ENCODE measurements at places on chromosomes 11 and 22.

GRCh38 chr11:1283091-1283511 is 26.3 kb downstream of the TOLLIP start:
- no peak for DNase-seq

DNA sequence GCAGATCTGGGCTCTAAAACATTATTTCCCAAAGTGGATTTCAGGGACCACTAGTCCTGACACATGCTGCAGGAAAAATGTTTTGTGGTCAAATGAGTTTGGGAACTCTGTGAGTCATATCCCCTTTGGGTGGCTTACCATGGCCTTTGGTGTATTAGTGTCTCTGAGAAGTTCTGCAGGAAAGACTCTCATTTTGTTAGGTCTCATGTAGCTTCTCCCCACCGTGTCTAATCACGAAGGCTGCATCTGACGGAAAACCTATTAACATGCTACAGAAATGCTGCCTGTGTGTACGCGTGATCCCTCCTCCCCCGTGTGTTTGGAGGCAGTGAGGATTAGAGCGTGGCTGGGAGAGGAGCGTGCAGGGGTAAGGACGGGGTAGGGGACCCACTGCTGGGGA is 191.7 kb downstream of the ST3GAL4 start:
- DNase-seq: no peak

DNA sequence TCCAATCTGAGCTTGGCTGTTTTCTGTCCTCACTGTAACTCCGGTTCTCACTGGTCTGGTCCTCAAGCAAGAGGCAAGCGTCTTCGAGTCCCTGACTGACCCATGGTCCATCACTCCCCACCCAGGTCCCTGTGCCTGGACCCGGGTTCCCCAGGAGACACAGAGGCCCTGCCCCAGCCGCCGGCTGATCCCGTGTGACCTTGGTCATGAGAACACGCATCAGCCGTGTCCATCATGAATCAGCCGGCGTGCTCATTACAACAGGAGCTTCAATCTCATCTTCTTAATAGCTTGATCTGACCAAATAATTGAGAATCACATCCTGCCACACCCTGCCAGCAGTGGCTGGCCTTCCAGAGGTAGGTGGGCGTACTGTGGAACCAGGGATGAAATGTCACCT is 545.1 kb downstream of the BRD1 start:
- no peak for DNase-seq

- no peak for DNase-seq
Observed at GRCh38 chr11:112565551-112565950, 304.9 kb upstream of the PLET1 start.

DNA sequence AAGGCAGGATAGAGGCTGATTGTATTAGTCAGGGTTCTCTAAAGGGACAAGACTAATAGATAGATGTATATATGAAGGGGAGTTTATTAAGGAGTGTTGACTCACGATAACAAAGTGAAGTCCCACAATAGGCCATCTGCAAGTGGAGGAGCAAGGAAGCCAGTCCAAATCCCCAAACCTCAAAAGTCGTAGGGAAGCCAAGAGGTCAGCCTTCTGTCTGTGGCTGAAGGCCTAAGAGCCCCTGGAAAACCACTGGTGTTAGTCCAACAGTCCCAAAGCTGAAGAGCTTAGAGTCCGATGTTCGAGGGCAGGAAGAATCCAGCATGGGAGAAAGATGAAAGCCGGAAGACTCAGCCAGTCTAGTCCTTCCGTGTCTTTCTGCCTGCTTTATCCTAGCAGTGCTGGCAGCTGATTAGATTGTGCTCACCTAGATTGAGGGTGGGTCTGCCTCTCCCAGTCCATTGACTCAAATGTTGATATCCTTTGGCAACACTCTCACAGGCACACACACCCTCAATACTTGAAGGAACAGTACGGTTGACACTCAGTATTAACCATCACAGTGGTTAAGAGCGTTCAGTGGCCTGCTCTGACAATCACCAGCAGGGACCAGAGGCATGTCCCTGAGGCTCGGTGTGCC is 135.6 kb downstream of the CSNK2A3 start:
- no peak for DNase-seq

DNA sequence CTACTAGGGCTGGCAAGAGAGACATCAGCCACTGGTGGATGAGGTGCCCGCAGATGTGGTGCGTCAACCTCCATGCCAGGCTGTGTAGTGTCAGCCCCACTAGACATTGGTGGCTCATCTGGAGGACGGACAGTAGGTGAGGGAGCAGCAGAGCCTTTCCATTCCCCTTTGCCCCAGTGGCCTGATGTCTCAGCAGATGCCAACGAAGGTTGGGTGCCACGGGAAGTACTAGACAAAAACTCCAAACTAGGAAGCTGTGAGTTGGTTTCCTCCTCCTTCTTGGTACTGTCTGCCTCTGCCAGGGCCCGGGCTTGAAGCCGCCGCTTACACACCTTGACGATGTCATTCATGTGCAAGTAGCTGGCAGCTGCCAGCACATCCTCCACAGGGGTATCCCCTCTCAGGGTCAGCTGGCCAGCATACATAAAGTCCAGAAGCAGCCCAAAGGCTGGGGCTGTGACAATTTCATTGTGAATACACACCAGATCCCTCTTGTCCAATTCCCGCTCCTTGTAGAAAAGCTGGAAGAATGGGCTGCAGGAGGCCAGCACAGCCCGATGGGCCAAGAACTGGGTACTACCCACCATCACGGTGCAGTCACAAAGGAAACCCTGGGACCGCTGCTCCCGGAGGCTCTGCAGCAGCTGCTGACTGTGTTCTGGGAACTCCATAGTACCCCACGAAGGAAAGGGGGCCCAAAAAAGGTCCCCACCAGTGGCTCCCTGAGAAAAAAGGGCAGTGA is 795 bp downstream of the ZBTB3 start:
- DNase-seq: no peak

DNA sequence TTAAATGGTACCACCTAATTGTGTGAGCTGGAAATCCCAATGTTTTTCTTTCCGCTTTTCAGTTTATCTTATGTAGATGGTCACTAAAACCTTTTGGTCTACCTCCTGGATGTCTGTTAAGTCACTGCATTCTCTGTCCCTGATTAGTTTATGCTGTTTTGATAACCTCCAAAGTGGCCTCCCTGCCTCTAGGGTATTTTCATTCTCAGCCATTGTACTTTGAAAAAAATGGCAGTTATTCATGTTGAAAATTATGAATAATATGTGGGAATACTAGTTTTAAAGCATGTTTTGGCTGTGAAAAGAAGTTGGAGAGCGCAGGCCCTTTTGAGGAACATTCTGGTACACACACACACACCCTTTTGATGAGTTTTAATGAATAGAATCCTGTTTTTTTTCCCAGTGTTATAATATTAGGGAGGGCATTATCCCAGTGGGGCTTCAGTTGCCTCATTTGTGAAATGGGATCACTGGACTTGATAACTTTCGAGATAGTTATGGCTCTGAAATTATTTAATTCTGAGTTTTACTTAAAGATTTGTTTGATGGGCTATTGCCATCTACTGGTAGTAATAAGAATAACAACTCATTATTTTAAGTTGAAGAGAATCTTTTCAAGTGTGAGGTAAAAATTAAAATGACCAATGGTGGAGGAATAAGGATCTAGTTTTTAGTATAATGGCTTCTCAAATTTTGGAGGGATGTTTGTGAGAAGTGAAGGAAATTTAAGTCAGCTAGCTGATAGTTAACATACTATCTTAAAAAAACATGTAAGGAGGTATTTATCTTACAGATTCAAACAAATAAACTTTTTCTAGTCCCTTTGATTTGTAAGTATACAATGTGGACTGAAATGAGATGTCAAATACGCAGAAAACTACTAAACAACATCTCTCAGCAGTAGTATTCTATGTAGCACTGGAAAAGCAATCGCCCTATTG is 3.9 kb downstream of the FDX1 start:
- DNase-seq: no peak

DNA sequence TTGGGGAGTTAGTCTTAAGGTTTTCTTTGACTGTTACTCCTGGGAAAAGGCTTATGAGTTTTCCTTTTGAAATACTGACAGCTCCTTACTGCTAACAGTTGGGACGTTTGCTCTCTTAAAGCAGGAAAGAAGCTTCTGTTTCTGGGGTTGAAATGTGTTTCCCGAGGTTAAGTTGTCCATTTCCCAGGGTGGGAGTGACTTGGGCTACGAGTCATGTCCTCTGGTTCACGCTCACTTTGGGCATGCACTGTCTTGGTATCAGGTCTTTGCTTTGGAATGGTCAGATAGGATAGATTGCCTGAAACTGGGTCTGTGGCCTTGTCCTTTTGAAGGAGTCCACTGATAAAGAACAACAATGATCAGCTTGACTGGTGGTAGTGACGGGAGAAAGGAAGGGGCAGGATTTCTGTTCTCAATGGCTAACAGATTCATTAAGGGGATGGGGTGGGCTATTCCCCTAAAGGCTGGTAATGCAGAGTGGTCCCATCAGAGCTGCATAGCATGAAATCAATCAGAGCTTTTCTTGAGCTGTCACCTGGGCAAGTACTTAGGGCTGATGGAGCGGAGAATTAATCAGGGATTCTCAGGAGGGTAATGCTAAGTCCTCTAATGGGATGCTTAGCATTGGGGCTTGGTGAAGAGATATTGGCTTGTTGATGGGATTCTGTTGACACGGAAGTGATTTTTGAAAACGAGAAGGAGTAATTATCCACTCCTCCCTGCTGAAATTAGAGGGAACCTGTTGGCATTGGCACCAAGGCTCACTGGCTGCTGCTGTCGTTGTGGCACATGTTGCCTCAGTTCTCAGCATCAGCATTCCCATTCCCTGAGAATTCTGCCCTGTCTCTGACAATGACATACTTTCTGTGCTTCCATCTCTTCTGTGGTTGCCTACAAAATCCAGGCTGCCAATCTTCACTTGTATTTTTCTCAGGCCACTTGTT is 81.6 kb downstream of the TEAD1 start:
- DNase-seq: no peak

DNA sequence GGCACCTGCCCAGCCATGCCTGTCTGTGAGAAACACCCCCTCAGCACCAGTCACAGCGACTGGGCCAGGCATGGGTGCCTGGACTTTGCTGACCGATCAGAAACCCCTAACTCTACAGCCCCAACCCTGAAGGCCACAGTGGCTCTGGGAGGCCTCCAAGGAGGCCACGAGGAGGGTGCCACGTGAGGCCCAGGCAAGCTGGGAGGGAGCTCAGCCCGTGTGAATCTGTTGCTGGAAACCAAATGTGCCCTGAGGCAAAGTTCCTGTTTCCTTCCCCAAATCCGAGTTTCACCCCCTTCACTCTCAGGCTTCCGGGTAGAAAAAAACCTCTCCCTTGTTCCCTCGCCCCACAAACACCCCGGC is 1.3 kb downstream of the UNC93B1 start:
- no peak for DNase-seq

DNA sequence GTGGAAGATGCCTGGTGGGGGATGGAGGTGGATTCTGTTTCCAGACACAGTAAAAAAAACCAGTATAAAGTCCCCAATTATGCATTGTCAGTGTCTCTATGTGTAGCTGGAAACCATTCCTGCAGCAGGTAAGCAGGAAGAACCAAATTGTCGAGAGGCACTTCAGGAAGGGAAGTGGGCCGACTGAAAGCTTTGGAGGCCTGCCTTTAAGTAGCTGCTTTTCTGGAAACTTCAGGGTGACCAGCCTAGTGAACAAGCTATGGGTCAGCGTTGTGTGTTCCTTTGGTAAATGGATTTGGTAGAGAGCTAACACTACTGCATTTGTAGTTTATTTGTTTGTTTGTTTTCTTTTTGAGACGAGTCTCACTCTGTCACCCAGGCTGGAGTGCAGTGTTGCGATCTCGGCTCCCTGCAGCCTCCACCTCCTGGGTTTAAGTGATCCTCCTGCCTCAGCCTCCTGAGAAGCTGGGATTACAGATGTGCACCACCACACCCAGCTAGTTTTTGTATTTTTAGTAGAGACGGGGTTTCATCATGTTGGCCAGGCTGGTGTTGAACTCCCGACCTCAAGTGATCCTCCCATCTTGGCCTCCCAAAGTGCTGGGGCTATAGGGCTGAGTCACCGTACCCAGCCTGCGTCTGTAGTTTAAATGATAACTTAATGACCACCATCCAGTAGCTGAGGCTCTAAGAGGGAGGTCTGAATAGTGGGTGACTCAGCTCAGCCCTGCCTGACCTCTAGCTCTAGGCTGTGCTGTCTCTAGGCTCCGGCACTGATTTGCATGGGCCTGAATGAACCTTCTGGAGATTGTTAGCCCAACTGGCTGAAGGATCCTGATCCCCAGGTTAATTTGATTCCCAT is 12.8 kb downstream of the PTPRJ start:
- no peak for DNase-seq

- no peak for DNase-seq
Observed at GRCh38 chr11:27420722-27421572, 51.6 kb downstream of the LGR4 start.

- no peak for DNase-seq
Observed at GRCh38 chr11:17021511-17021910, 7.3 kb upstream of the PLEKHA7 start.

DNA sequence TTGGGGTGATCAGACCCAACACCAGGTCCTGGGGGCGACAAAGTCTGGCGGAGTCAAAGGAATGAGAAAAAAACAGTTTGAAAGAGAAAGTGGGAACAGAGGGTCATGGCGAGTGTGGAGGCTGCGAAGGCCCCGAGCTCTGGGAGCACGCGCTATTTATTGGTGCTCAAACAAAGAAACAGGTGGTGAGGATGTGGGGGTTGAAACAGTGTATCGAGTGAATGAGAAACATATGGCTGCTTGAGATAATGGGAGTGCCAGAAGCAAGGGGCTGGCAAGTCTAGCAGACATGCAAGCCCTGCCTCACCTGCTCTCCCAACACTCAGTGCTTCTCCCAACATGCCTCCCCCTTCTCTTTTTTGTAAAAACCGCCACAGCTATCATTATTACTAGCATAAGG is 7.8 kb upstream of the DUSP18 start:
- no peak for DNase-seq

DNA sequence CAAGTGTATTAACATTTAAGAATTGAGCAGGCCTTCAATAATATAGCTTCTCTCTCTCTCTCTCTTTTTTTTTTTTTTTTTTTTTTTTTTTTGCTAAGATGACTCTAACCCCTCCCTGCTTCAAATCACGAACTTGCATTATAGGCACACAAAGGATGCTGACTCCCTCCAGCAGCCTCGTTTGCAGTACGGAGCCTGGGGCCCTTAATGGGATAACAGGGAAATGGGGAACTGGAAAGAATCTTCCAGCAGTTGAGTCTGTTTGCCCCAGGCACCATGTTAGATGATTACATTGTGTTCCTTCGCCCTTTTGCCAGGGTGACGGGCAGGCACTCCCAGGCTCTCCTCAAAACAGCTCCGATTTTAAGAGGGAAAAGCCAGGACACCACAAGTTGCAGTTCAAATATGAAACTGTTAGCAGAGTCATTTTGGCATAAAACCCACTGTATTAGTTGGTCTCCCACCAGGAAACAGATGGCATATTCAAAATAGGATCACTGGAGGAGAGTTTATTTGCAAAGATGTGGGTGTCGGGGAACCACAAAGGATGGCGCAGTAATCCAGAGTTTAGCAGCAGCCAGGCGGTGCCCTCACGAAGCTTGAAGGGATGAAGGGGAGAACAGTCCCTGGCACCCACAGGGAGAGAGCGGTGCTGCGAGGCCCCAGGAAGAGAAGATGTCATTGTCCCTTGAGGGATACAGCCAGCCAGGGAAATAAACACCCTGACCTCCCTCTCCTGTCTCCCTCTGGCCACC is 26.5 kb upstream of the TREH start:
- DNase-seq: no peak

- no peak for DNase-seq
Observed at GRCh38 chr22:48459859-48460823, 1367.5 kb downstream of the BRD1 start.

- DNase-seq: no peak
Observed at GRCh38 chr11:26621132-26621531, 49.1 kb upstream of the MUC15 start.
